Left cardiac atrium (tissue), 4 donors: ENCODE measurements at places on chromosomes 5 and 9.

- no peak for DNase-seq
Measured at GRCh38 chr5:969408-969839, 39.2 kb upstream of the NKD2 start.

DNA sequence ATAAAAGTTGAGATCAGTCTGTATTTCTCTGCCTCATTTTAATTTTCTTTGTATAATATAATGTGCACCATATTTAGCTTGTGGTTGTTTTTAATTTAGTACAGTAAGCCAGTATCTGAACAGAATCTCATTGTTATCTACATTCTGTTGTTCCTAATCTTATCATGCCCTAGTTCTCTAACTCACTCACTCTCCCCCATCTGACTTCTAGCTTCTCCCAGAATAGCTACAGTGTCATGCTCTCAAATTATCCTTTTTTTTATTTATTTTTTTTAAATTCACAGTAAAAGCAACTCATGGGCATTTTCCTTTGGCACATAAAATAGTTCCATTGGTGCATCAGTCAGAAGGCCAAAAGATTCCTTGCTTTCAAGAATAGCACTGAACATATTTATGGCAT is 156.6 kb downstream of the TRPM3 start:
- DNase-seq, result no peak

DNA sequence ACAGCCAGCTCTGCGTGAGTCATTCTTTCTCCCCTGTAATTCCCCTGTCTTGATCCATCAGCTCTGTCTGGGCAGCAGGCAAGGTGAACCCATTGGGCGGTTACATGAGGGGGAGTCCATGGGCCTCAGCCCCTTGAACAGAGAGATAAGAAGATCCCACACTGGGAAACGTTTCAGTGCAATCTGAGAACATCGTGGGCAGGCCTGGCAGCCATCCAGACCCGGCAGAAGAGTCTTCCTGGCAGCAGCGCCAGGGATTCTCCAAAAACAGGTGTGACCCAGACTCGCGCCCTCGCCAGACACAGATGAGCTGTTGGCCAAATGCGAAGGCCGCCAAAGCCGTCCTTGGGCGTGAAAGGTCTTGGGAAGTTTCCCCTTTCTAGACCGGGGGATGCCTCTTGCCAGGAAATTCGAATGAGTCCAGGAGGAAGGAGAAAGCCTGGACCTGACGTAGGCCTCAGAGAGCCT is 6.4 kb upstream of the SLC12A7 start:
- peak; percentile 80 for DNase-seq

DNA sequence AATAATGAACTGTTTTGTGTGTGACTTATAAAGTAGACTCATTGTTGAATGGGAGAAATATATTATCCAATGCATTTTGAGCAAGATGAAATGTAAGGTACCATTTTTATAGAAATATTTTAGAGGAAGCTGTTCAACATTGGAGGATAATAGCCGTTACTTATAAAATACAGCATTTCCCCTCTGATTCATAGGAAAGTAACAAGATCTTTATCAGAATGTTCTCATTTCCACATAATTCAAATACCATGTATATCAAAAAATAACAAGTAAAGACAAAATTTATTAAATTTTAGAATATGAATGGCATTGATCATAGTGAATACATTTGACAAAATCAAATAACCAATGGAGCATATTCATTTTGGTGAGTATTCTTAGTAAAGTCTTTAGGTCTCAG is 346.7 kb upstream of the PTGER4 start:
- no peak for DNase-seq

DNA sequence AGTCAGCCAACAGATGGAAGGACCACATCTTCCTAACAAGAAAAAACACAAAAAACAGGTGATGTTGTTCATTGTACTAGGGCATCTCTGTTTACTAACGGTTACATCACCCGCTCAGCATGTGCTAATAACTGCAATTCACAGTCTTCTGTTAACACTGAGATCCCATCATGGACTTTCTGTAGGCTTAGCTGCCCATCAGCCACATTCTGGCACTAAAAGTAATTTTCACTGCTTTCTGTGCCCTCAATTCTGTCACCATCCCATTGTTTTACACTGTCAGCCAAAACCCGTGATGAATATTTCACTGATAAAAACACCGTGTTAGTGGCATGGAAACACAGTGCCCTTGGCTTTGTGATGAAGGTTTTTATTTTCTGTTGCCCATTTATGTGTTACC is 64.6 kb downstream of the CAST start:
- DNase-seq, result no peak

DNA sequence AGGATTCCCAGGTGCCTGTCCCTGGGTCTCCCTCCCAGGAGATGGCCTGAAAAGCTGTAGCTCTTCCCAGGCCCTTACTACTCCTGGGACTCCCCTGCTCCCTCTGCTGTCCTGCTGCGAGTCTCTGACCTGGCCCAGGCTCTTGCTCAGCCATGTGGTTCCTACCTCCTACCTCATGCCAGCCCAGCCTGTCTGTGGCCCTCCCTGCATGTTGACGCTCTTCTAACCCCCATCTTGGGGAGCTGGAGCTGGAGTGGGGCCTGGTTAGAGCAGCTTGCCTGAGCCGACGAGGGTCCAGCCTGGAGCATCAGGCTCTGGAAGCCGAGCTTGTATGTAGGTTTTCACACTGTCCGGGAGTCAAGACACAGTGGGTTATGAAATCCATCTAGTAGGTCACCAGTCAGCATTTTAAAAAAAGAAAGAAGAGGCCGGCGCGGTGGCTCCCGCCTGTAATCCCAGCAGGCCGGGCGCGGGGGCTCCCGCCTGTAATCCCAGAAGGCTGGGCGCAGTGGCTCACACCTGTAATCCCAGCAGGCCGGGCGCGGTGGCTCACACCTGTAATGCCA is 244.4 kb downstream of the FANCC start:
- DNase-seq, result no peak

- DNase-seq, result peak; percentile 60
Measured at GRCh38 chr9:38026021-38026809, 42.8 kb downstream of the SHB start.

- no peak for DNase-seq
Measured at GRCh38 chr9:97831843-97832636, 21.0 kb upstream of the FOXE1 start.

DNA sequence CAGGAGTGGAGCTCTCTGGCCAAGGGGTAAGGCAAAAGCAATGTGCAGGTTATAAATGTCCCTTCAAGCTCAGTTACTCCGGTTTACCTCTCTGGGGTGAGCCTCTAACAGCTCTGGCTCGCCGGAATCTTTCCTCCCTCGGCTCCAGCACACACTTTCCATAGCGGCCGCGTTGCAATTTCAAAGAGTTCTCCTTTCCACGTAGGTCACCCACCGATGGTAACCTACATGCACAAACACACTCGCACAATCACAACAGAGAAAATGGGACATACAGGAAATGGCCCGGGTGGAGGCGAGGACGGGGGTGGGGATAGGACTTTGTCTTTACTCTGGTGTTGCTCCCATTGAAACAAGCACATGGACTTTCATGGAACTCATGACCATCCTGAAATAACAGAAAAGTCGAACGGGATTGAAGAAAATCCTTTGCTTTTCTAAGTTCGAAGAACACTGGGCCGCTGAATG is 1.2 kb downstream of the LHFPL2 start:
- no peak for DNase-seq
